ENCODE measurements at places on chromosomes 5 and 9.
A peak's percentile ranks its signal among the peaks of the same experiment; 100 is the strongest.

DNA sequence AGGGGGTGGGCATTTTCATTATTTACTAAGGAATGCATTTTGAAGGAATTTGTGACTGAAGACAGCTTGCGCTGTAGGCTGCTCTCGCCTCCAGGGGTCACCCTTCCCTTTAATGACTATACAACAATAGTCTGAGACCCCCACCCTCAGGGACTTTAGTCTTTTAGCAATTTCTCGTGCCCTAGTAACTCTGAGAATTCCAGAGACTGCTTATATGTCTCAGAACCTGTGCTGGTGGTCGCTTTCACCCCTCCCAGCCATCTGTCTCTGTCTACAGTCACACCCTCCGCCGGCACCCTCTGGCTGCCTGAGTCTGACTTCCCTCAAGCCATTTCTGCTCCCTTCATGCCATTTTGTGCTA is 671.4 kb downstream of the NR2F1-AS1 start:
- no peak for DNase-seq

DNA sequence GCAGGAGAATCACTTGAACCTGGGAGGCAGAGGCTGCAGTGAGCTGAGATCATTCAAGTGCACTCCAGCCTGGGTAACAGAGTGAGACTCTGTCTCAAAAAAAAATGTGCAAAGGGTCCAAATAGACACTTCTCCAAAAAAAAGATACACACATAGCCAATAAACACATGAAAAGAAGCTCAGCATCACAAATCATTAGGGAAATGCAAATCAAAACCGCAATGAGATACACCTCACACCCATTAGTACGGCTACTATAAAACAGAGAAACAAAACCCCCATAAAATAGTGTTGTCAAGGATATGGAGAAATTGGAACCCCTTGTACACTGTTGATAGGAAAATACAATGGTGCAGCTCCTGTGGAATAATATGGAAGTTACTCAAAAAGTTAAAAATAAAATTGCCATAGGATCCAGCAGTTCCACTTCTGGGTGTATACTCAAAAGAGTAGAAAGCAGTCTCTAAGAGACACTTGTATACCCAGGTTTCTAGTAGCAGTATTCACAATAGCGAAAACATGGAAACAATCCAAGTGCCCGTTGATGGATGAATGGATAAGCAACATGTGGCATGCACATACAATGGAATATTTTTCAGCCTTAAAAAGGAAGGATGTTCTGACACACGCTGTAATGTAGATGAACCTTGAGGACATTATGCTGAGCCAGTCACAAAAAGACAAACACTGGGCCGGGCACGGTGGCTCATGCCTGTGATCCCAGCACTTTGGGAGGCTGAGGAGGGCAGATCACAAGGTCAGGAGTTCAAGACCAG is 57.2 kb upstream of the PPARGC1B start:
- no peak for DNase-seq

DNA sequence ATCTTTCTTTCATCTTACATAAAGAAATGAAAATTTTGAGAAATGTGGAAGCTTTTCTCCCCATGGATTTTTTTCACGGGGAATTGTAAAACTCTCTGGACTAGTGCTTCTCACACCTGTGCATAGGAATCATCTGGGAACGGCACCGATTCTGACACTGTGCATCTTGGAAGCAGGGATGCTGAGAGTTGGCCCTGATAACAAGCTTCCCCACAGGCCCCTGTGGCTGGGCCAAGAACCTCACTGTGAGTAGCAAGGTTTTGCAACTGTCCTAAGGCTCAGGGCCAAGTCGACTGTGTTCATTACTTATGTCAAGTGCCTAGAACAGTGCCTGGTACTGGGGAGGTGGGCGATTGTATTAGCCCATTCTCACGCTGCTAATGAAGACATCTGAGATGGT is 107.9 kb upstream of the ICE1 start:
- no peak for DNase-seq

DNA sequence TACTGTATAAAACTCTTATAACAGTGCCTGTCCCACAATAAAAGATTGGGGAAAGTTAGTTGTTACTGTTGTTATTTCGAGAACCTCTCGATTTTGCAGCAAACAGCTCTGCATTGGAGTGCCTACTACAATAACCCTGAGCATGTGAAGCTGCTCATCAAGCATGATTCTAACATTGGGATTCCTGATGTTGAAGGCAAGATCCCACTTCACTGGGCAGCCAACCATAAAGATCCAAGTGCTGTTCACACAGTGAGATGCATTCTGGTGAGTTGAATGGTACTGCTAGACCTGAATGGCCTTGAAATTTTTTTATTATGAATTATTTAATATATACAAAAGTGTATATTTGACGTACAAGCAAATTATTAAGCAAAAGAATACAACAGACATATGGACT is 123.2 kb downstream of the TEX10 start:
- no peak for DNase-seq

- no peak for DNase-seq
Observed at GRCh38 chr5:33049842-33050241, 338.7 kb downstream of the NPR3 start.

GRCh38 chr5:154686490-154686889 is 68.7 kb upstream of the LARP1 start:
- DNase-seq: no peak

DNA sequence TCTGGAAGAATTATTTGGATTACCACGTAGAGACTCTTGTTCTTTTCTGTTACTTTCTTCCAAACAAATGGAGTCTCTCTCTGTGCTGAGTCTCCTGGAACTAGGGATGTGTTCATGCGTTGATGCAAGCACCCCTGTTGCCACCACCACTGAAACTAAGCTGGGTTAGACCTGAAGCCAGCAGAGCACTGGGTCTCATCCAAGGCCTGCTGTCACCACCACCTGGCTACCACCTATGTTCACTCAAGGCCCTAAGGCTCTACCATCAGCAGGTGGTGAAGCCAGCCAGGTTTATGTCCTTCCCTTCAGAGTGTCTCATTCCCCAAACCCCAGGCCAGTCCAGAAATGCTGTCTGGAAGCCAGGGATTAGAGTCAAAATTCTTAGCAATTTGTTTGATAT is 13.3 kb downstream of the RIC1 start:
- no peak for DNase-seq

GRCh38 chr5:87770601-87771121 is 357.9 kb upstream of the CCNH start:
- no peak for DNase-seq

- DNase-seq: no peak
Observed at GRCh38 chr5:121885630-121886029, 33.9 kb downstream of the FTMT start.

- DNase-seq: no peak
Observed at GRCh38 chr5:150993826-150994412, 26.5 kb upstream of the GPX3 start.

- no peak for DNase-seq
Observed at GRCh38 chr9:117936185-117937130, 232.3 kb downstream of the TLR4 start.

GRCh38 chr5:139422307-139422893 is 16.9 kb downstream of the DNAJC18 start:
- DNase-seq: peak; percentile 73

GRCh38 chr9:134967547-134967930 is 49.8 kb upstream of the FCN1 start:
- no peak for DNase-seq

DNA sequence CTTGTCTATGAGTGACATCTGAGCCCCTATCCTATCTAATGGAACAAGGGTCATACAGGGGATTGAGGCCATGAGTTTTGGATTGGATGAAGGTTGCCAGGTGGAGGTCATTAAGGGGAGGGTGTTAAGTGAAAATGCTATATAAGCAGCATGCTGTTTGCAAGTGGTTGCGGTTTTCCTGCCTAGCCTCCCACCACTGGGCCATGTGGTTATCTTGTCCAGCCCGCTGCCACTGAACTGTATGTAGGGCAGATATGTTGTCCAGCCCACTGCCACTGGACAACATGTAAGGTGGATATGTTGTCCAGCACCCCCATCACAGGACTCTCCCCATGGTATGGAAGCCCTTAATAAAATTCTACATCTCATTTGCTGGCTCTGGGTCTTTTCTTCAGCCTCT is 200.0 kb downstream of the FGF10 start:
- DNase-seq: no peak

- no peak for DNase-seq
Observed at GRCh38 chr9:28539434-28540070, 966.3 kb upstream of the C9orf72 start.

DNA sequence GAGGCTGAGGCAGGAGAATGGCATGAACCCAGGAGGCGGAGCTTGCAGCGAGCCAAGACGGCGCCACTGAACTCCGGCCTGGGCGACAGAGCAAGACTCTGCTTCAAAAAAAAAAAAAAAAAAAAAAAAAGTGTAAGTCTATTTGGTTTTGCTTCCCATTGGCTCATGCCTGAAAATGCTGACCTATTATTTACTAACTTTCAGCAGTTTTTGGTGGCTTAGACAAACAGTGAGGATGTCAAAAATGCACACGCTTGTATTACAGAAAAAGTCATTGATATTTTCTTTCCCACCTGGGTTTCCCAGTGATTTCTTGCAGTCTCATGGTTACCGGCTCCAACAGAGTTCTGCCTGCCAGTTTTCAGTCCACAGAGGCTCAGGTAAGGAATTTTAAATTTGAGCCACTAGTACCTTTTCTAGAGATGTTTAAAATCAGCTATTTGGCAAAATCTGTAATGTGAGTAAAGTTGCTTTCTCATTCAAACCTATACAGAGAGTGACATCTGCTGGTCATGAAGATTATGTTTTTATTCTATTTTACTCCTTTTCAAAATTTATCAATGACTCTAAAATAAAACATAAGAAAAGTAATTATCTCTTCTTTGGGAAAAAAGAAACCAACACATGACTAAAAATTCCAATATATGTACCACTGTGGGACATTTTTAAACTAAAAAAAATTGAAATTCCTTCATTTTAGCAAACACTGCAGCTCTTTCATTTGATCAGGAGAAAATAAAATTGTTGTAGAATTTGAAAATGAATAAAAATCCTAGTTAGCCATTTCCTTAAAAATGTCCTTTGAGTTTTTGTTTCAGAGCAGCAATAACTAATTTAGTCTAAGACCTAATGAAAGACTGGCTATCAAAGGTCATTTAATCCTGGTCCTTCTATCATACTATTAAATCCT is 8.8 kb downstream of the FAM200C start:
- DNase-seq: no peak

DNA sequence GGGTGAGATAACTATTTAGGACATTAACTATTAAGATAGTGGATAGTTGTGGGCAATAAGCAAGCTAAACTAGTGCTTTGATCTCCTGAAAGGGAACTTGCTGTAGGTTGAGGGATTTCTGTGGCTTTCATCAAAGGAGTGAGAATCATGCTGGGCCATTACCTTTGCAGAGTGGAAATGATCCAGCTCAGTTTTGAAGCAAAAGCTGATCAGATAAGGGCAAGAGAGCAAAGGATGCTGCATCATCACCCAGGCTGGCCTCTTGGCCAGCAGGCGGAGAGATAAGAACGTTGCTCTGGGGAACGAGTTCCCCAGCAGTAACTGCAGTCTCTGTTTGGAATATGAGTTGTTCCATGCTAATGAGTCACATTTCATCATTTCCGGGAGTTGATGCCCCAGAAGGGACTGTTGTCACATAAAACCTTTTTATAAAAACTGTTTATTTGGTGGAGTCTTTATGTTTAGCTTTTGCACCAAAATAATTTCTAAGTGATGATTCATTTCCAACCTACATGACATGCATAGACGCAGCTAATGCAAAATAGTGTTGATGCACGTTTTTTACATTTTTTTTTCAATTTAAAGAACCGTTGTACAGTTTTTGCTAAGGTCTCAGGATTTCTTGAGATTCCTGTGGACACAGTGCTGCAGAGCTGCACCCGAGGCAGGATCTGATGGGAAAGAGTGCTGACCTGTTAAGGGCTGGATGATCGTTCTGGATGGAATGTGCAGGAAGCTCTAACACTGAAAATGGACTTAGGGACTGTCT is 99.3 kb downstream of the ACTBL2 start:
- DNase-seq: peak; percentile 40

- DNase-seq: peak; percentile 46
Observed at GRCh38 chr5:68405784-68406743, 190.5 kb downstream of the PIK3R1 start.

DNA sequence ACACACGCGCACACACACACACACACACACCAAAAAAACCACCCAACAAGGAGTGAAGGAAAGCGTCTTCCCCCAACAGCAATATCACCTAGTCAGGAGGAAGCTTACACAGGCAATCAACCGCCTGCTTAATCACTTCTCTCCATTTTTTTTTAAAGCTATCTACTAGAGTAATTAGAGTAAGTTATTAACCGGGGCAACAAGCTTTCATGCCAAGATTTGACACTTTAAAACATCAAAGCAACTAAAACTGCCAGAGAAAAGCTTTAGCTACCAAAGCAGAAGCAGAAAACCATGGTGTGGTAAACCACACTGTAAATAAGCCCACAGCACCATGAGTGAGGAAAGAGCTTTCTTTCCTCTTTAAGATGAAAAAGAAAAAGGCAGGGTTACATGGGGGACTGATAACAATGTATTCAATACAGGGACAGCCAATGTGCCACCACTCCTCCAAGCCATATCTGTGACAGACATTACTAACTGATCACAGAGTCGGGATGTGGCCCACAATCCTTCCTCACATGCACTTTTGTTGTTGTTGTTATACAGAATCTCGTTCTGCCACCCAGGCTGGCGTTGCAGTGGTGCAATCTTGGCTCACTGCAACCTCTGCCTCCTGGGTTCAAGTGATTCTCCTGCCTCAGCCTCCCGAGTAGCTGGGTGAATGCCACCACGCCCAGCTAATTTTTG is 282.1 kb downstream of the CRB2 start:
- peak; percentile 74 for DNase-seq

- no peak for DNase-seq
Observed at GRCh38 chr5:148484651-148485050, 100.9 kb downstream of the FBXO38 start.

- no peak for DNase-seq
Observed at GRCh38 chr5:113249206-113249605, 185.6 kb downstream of the TSSK1B start.

DNA sequence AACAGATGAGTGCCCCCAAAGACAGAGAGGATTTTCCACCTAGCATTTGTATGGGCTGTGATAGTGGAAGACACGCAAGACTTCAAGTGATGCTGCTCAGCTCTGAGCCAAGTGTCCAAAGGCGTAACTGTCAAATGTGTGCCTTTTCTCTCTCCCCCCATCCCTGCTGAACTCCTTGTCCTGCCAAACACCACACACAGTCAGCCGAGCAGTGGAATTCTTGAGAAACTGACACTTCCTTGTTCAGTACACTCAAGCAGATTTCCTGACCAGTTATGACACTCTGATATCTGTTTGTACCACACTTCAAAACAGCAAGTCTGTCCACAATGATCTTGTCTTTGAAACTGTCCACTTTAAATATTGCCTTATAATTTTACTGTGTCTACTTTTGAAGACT is 166.4 kb downstream of the PIK3R1 start:
- no peak for DNase-seq

DNA sequence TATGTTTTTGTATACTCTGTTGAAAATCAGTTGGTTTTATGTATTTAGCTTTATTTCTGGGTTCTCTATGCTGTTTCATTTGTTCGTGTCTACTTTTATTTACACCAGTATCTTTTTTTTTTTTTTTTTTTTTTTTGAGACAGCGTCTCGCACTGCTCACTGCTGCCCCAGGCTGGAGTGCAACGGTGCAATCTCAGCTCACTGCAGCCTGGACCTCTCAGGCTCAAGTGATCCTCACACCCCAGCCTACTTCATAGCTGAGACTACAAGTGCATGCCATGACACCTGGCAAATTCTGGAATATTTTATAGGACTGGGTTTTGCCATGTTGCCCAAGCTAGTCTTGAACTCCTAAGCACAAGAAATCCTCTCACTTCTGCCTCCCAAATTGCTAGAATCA is 869.4 kb upstream of the CDH6 start:
- DNase-seq: no peak
